Mammary epithelial cell (primary cell): ENCODE measurements at places on chromosomes 1 and 21.
A peak's percentile ranks its signal among the peaks of the same experiment; 100 is the strongest.

DNA sequence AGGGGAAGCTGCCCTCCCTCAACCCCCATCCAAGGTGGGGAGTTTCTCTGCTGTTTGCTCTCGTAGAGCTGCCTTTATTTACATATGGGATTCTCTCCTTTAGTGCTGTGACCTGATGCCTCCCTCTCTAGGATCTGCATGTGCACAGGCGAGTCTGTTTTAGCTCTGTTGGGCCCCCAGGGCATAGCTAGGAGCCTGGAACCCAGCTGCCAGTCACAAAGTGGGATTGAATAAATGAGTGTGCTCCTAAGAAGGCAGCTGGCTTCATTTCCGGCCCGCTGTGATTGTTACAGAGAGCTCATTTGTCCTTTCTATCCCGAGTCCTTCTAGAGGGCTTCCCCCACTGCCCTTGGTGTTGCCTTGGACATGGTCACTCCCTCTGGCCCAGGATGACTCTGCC lies 176.6 kb downstream of the GRIK3 start:
- no peak for DNase-seq

- no peak for DNase-seq
Measured at GRCh38 chr1:2226525-2227345, 1.4 kb upstream of the SKI start.

DNA sequence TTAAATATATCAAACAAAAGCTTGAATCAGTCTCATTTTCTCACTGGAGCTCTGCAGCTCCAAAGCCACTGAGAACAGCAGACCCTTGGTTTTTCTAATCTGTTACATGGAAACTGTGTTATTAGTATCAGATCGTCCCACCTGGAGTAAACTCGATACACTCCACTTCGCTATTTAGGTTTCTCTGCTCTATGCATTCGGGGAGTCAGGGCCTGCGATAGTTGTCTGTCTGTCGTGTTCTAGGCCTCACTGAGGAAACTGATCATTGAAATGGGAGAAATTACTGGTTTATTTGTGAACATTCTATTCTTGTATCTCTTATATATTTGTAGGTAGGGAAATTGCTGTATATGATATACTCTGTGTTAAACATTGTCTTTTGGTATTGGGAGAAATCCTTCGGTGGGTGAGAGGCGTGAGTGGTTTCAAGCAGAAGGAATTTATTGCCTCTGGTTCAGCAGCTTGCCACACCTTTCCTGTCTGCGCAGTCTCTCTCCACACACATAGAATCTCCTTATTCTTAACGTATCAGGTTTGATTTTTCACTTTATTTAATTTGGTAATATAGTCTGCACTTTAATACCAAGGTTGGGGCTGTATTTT lies 8.5 kb downstream of the PRDM2 start:
- no peak for DNase-seq

- DNase-seq: no peak
Measured at GRCh38 chr1:37033355-37034101, 787 bp downstream of the GRIK3 start.

- DNase-seq: no peak
Measured at GRCh38 chr1:46569884-46570725, 18.7 kb upstream of the KNCN start.

DNA sequence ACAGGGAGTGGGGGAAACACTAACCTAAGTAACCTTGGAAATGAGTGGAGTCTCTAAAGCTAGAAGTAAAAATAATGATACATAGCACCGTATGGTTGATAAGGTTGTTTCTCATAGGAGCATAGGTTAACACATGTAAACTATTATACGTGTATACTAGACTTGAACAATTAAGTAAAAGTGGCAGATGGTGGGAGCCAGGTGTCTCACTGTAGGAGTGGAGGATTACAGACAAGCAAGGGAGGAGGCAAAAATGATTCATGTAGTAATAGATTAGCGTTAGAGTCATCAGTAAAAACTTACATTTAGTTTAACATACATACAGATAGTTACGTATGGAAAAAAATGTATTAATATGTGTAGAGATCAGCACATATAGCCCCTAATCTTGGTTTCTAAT lies 138.4 kb upstream of the DSCAM start:
- DNase-seq: no peak

DNA sequence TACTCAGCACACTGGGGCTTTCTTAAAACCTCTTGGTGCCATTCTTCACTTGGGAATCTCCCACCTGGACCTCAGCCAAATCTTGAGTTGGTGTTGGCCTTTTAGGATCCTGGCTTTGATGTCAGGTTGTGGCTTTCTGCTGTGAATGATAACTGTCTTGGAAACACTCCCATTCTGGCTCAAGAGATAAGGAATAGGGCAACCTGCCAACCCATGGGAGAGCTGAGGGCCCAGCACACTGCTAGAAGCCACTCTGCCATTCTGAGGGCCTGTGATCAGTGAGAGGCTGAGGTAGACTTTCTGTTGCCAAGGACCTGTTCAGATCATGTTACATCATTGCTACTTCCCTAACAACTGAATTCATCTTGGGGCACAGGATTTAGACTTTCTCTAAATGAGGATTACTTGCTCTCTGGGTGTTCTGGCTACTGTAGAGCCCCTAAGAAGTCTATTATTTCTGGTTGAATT lies 45.8 kb downstream of the TTC39A start:
- DNase-seq: no peak

- no peak for DNase-seq
Measured at GRCh38 chr1:89836252-89837035, 15.6 kb downstream of the LRRC8D start.

GRCh38 chr1:62325681-62326080 lies 6.4 kb upstream of the KANK4 start:
- peak; percentile 99 for DNase-seq

GRCh38 chr1:244833734-244834542 lies 1.5 kb upstream of the COX20 start:
- DNase-seq: peak; percentile 69

DNA sequence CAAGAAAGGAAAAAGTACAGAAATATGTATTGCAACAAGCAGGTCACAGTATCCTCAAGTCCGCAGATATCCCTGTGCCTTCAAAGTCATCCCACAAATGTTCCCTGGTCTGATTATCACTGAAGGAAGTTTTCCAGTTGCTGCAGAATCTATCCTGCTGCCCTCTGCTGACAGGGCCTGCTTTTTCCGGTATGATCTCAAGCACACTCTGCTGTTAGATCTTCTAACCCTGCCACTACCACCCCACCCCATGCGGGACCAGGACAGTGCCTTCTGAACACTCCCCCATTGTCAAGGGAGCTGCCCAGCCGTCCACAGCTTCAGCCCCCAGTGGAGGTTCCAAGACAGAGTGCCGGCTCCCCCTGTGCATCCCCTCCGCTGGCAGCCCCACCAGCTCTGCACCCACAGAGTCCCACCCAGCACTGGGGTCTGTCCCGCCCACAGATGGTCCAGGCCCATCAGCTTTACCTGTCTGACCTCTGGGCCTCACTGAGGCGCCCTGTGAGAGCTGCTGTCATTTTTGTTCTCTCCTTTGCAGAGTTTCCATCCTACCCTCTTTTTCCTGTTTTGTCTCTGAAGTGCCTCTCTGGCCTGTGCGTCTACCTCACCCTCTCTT lies 27.9 kb downstream of the FAM163A start:
- DNase-seq: no peak

- no peak for DNase-seq
Measured at GRCh38 chr1:226525750-226526149, 22.8 kb upstream of the STUM start.

GRCh38 chr1:113759333-113760101 lies at the start of gene PHTF1:
Gene PHTF1 (minus strand): TSS chr1:113759486. CDS start chr1:113758703, 783 bp downstream.
- DNase-seq: peak; percentile 72

DNA sequence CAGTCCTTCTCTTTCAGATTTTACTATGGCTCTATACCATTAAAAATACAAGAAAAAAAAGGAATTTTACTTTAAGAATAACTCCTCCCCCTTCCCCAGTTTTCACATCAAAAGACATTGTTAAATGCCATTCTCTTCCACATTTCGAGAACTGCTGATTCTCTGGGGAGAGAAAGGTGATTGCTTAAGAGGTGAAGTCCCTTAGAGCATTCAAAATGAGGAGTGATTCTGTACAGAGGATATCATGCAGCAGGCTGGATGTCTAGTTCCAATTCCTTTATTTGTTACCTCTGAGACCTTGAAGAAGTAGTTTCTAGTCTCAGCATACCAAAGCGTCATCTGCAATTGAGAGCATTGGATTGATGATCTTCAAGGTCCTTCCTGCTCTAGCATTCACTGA lies 46.9 kb downstream of the FMO3 start:
- DNase-seq: no peak

- DNase-seq: no peak
Measured at GRCh38 chr1:182766050-182766449, 23.5 kb upstream of the NPL start.

GRCh38 chr1:79364896-79365295 lies 358.4 kb upstream of the ADGRL4 start:
- no peak for DNase-seq

- DNase-seq: no peak
Measured at GRCh38 chr1:147579532-147579931, 38.2 kb downstream of the BCL9 start.

DNA sequence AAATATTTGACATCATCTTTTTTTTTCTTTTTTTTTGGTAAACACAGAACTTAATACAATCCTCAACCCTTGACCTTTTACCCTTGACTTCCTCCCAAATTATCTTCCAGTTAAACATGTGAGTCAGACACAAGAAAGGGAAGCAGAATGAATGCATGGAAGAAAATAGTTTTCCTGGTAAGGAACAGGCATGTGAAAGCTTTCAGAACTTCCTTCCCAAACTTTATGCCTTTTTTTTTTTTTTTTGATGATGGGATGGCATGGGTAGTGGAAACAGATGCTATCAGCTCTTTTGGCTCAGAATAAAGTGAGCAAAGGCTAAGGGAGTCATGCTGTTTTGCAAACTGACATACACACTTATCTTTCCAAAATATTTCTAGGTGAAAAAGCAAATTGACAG lies 1079.1 kb downstream of the TTLL7 start:
- DNase-seq: no peak

DNA sequence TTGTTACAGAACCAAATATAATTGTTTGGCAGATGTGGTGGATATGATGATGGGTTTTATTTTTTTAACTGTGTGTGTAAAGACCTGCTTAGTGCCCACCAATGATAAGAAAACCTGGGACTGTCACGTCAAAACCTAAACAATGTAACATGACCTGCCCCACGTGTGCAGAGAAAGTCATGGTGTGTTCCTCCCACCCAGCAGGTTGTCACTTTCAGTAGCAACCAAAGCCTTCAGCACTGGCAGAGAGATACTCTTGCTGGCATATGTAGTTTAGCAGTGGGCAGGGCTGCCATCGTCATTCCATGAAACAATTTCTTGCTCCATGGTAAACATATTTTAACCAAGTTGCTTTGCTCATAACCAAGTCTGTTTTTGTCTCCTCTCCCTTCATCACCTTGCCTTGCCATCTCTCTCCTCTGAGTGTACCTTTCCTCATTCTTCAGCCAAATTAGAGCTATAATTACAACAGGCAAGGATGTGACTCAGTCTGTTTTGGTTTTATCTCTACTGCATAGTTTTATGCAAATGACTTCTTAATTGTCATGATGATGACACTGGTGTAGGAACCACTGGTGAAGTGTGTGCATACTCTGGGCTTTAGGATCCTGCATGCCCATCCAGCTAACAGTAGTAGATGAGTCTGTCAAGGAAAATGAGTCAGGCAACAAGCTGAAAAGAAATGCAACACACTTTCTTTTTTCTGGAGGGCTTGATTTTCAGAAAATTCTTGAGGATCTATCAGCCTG lies 150.3 kb downstream of the EDEM3 start:
- DNase-seq: no peak

DNA sequence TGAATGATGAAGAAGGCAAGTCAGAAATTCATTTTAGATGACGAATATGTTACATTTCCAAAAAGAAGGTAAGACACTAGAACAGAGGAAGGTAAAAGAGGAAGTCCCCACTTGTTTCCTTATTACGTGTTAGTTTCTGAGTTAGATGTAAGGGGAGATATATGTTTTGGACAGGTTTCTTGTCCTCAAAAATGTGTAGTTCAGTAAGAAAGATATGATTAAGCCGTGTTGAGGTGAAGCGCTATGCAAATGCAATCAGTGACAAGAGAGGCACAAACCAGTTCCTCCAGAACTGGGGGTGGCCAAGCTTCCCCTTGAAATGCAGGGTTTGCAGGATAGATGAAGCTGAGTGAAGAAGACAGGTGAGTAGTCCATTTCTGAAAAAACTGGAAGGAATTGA lies 293.3 kb upstream of the RUNX1 start:
- DNase-seq: no peak

GRCh38 chr1:15667362-15667761 lies 16.8 kb upstream of the PLEKHM2 start:
- DNase-seq: no peak

GRCh38 chr1:245742896-245743295 lies 588.1 kb downstream of the KIF26B start:
- no peak for DNase-seq

DNA sequence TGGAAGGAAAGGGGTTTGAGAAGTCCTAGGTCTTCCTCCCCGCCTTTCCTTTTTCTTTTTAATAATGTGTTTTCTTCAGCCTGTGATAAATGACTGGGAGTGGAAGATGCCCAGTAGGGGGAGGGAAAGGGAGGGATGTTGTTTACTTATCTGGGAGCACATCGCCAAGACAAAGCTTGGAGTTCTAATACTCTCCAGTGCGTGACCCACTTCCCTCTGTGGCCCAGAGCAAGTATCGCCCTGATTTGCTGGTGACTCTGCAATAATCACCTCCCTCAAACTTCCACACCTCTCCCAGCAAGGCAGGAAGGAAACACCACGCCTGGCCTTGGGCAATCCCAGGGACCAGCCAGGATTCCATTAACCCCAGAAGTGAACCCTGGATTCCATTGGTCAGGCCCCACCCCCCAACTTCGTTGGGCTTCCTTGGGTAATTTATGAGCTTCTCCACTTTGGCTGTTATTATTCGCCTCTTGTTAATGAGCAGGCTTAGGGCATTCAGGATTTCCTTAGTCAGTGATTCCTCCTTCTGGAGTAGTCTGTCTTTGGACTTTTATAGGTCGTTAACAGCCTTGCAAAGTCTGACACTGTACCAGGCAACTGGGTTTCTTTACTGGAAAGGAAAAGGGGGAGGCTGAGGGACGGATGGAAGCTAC lies 24.3 kb upstream of the GRHL3 start:
- DNase-seq: peak; percentile 91

DNA sequence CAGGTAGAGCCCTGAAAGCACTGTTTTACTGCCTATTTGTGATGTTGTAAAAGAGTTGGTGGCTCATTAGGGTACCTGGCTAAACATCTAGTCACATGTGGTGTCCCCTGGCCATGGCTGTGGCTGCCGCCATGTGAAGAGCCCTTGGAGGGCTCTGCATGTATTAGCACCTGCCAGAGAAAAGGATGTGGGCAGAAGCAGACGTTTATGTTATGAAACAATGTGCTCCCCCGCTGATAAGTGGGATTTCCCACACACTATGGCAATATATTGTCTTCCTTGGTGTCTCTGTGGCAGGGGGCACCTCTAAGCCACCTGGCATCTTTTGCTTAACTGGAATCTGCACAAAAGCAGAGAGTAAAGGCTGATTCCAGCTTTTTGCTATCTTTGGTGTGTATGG lies 9.6 kb downstream of the TENT5C start:
- no peak for DNase-seq

- no peak for DNase-seq
Measured at GRCh38 chr1:47340227-47340626, 6.6 kb downstream of the CMPK1 start.
